ENCODE measurements at places on chromosomes 12 and 14.

DNA sequence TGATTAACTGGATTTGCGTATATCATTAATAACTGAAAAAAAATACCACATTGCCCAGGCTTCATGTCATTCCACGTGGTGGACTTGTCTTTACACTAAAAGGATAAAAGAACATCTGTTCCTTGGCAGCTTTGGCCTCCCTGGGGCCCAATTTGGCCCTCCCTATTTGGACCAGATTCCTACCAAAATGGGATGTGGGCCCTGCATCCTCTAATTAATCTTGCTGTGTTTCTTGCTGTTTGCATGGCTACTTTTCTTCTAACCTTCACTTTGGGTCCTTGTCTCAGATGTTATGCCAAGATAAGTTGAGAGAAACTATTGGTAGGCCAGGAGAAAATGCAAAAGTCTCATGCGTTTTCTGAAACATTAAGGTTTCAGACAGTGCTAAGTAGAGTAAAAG, 57.5 kb downstream of the PTHLH start:
- no peak for DNase-seq

DNA sequence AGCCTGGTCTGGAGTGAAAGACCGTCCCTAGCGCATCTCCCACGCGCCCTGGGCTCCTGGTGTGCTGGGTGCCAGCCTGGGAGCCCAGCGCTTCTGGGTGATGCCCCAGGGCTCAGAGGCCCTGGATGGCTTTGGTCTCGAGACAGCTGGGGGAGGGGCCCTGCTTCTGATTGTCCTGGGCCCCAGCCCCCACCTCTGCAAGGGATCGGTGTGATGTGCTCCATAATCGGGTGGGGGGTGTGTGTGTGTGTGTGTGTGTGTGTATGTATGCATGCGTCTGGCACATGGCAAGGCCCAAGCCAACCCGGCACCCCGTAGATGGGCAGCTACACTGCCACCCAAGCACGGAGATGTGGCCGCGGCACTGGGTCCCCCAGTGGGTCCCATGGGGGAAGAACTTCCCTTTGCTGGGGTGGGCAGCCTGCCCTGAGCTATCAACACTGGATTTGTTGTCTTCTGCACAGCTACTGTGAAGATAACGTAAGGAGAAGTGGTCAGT, 3.1 kb downstream of the ZBTB42 start:
- no peak for DNase-seq

DNA sequence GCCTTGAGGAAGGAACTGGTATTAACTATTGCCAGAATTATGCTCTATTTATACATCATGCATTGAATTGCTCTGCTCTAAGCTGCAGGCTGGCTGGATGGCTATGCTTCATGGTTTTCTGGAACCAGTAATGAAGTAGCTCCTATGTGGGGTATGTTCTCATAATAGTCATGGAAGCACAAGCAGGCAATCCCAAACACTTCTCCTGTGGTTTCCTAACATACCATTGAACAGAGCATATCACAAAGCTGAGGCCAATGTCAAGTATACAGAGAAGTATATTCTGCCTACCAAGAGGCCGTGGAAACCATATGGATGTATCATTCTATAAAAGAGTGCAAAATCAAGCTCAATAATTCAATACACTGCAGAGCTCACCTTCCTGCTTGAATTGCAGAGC, 1752.4 kb upstream of the FLRT2 start:
- DNase-seq = no peak

GRCh38 chr14:72629534-72629933, 264.4 kb downstream of the DPF3 start:
- no peak for DNase-seq

- DNase-seq = no peak
These were observed 9.2 kb upstream of the PALS1 start for GRCh38 chr14:67232066-67232465.

DNA sequence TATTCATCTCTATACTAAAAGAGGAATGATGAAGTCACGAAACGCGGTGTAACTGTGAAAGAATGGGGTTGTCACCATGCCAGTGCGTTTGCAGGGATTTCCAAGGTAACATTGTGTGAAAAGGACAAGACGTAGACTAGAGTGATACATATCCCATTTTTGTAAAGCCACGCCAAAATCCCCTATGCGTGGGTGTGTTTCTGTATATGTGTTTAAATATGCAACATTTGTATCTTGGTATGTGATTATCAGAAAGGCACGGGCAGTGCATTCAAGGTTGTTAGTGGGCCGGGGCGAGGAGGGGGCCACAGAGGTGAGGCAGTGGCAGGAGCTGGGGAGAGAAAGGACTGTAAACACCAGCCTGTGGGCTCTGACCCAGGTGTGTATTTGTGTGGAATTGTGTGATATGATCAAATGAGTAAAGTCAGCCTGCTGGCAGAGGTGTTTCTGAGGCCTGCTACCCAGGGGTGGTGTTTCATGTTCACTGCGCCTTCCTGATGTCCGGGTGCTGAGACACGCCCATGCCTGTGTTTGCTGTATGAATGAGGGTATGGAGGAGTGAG, 137.8 kb downstream of the ADGRD1 start:
- DNase-seq = no peak
